ENCODE measurements at places on chromosomes 12 and 14.

DNA sequence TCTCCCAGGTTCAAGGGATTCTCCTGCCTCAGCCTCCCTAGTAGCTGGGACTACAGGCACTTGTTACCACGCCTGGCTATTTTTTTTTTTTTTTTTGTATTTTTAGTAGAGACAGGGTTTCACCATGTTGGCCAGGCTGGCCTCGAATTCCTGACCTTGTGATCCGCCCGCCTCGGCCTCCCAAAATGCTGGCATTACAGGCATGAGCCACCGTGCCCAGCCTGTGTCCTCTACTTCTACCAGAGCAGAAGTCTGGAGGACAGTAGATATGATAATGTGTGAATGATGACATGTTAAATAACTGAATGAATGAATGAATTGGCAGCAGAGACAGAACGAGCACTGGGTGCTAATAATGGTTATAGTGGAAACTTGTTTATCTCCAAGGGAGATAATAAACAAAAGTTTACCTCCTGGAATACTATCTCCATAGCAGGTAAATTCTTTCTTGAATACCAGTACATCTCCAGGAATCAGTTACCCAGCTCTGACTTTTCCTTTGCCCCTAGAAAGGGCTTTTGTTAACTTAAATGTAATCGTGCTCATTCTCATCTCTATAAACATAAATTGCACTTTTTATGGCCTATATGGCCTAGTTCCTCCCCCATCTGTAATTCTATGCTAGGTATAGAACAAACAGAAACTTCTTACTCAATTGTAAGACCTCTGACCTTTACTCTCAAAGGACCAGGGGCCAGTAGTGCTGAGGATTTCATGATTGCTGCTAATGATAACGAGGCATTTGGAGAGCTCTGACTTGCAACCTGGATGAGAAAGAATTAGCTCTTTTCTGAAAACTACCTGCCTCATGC is 7.2 kb upstream of the LGALS3 start:
- no peak for DNase-seq

DNA sequence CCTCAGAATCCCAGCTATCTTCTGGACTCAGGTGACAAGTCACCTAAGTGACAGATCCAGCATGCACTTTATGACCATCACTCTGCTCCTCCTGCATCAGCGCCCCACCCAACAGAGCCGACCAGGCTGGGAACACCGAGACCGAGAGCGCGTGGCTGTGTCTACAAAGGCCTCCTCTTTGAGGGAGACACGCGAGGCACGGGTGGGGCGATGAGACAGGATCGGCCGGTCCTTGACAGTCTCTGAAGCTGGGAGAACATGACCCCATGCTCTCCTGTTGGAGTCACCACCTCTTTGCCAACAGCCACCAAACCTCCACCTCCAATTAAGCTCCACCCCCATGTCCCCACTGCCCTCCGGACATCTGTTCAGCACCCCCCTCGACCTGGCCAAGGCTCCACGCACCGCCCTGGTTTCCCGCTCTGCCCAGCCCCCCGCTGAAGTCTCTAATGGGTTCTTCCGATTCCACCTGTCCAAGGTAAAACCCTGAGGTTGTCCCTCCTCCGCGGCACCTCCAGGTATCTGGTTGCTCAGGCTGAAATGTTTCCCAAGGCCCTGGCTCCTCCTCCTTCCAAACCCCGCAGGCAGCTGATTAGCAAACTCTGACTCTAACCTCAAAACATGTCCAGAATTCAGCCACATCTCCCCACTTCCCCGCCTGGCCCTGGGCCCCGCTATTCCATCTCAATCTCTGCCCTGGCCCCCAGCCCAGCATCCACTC is 31.5 kb downstream of the HSP90AA1 start:
- no peak for DNase-seq

DNA sequence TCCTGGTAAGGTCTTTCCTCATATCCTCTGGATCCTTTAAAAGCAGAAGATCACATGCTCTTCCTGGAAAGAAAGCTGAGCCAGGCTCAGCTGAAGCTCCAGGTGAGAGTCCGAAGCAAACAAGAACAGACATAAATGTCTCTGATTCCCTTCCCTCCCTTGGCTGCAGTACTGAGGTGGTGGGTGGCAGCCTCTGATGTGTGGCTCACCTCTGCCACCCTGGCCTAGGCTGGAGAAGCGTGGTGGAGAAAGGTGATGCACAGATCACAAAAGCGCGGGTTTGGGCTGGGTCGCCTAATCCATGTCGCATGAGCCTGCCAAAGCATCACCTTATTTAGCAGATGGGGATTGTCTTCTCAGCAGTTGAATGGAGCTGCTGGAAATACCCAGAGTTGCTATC is 2.8 kb upstream of the KRT76 start:
- DNase-seq = no peak

DNA sequence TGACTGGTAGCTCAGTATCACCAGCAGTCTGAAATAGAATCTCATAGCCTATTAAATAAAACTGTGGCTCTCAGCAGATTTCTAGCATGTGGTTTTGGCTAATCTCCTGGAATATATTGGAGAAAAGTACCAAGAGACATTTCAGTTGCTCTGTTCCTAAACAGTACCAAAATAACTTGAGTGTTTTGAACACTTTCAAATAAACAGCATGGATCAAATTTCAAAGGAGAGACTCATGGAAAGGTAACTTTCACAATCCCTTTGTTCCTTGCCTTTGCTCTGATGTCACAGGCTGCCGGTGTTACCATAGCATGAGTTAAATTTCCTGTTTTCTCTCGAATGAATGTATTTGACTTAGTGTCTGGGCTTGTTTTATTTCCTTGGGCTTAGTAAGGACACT is 3.4 kb downstream of the ARG2 start:
- no peak for DNase-seq

GRCh38 chr12:18906395-18906794 is 168.5 kb downstream of the CAPZA3 start:
- DNase-seq = no peak

- no peak for DNase-seq
Measured at GRCh38 chr12:15289192-15289591, 33.1 kb upstream of the PTPRO start.

Measured in stimulated activated CD4-positive, alpha-beta T cell treated with anti-CD3 and anti-CD28 coated beads, Interleukin-15, amount 100 ng/mL, for 1 hour (primary cell).